ENCODE measurements at places on chromosomes 6 and 20. TPM values are rescaled to one million over a fixed set of nuclear protein-coding genes. Genes with fewer than 3 reads are reported as not detected.
A peak's percentile ranks its signal among the peaks of the same experiment; 100 is the strongest.

Gene HLA-DPA1
- 200 TPM for total RNA-seq

DNA sequence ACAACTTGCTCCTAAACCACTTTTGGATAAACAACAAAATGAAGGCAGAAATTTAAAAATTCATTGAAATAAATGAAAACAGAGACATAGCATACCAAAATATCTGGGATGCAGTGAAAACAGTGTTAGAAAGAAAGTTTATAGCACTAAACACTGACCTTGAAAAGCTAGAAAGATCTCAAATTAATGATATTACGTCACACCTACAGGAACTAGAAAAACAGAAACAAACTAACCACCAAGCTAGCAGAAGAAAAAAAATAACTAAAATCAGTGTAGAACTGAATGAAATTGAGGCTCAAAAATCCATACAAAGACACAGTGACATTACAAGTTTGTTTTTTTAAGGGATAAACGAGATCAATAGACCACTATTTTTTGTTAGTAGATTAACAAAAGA, 5.2 kb downstream of the DEFB128 start:
- no peaks in the 10 kb centered on the region for H3K36me3 ChIP-seq
- no peak overlapping the region for H3K27ac ChIP-seq
- no peaks in the 10 kb centered on the region for H3K4me1 ChIP-seq
- no peak overlapping the region for H3K4me3 ChIP-seq
- DNase-seq = no peak

Gene LYRM4
- 21.3 TPM for total RNA-seq

GRCh38 chr6:118875672-118876071, 18.3 kb upstream of the ASF1A start:
- no peak for DNase-seq
- H3K36me3 ChIP-seq = no peaks in the 10 kb centered on the region
- H3K27ac ChIP-seq = no peak overlapping the region
- H3K27me3 ChIP-seq = no peaks in the 10 kb centered on the region

Gene ASIP
- not detected for total RNA-seq

Gene TPX2
- total RNA-seq = 1.4 TPM

GRCh38 chr20:34643928-34644327, 33.0 kb downstream of the PIGU start:
- no peaks in the 10 kb centered on the region for H3K36me3 ChIP-seq
- no peak overlapping the region for H3K4me3 ChIP-seq
- no peaks in the 10 kb centered on the region for H3K4me1 ChIP-seq
- H3K27ac ChIP-seq = no peak overlapping the region

Gene ISM1
- 2.6 TPM for total RNA-seq

DNA sequence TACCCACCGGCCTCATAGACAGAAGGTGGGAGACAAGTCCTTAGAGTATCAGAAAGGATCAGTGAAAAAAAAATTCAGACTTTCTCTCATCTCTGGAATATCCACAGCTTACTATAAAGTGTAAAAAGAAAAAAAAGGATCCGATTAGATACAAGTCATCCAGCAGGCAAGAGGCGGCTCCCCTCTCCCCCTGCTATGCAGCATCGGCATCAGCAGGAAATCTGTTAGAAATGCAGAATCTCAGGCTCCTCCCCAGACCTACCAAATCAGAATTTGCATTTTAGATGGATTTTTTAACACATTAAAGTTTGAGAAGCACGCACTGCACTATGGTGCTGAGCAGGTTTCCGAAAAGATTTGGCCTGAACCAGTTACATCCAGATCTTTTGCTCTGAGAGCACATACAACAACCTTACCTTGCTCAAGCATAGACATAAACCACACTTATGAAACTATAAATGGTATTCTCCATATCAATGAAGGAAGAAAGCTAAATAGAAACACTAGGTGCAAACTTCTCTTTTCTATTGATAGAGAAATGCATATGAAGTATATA, 117.0 kb upstream of the POU3F2 start:
- no peak overlapping the region for H3K27ac ChIP-seq
- H3K4me3 ChIP-seq = no peak overlapping the region
- H3K27me3 ChIP-seq = no peaks in the 10 kb centered on the region
- no peaks in the 10 kb centered on the region for H3K36me3 ChIP-seq
- DNase-seq = no peak

DNA sequence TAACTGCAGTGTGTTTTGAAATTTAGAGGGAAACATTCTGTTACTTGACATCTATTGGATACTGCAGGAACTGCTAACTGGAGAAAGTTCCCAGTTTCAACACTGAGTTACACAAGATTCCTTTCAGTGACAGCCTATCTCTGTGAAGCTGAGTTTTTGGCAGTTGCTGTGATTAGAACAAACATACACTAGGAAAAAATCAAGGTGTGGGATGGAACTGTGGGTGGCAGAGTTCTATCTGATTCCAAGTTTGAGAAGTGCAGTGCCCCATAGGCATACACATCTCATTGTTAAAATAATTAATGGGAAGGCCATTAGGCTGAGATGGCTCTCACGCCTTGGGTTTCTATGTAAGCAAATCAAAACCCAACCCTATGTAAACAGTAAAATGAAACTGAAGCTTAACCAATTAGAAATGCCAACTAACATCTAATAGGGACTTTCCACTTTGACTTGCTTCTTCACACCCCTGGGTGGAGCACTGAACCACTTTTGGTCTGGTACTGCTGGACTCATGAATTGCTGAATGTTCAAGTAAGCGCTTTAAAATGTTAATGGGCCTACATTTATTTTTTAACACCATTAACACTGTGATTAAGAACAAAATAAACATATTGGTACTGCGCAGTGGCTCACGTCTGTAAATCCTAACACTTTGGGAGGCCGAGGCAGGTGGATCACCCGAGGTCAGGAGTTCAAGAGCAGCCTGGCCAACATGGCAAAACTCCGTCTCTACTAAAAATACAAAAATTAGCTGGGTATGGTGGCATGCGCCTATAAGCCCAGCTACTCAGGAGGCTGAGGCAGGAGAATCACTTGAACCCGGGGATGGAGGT, 55.2 kb upstream of the TBC1D7 start:
- DNase-seq = peak; percentile 66
- H3K36me3 ChIP-seq = no peaks in the 10 kb centered on the region
- H3K4me1 ChIP-seq = no peaks in the 10 kb centered on the region
- peak overlapping the region; percentile 9 for H3K4me3 ChIP-seq
- H3K27me3 ChIP-seq = no peaks in the 10 kb centered on the region
- no peak overlapping the region for H3K27ac ChIP-seq

DNA sequence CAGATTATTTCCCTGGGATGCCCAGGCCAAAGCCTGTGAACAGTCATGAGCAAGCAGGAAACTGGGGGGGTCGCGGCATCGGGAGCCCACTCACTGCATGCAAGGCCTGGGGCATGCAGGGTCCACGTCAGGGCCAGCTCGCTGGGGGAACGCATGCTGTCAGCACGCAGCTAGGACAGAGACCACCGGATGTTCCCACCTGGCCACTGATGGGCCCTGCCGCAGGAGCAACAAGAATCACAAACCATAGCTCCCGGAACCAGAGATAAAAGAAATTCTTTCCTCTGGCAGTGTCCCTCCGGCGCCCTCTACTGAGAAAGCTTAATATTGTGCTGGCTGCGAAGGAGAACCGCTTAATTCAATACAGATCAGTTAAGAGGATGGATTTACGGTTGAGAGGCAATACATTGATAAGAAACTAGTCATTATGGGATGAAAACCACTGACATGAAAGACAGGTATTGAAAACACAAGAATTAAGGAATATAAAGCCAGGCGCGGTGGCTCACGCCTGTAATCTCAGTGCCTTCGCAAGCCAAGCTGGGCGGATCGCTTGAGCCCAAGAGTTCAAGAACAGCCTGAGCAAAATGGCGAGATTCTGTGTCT, 32.6 kb downstream of the C6orf15 start:
- H3K4me1 ChIP-seq = peaks cover 2% of the 10 kb centered on the region
- DNase-seq = peak; percentile 76
- no peaks in the 10 kb centered on the region for H3K36me3 ChIP-seq
- H3K27ac ChIP-seq = no peak overlapping the region

Measured in kidney (tissue), 22 donors.